ENCODE measurements at places on chromosomes 12 and 14.

DNA sequence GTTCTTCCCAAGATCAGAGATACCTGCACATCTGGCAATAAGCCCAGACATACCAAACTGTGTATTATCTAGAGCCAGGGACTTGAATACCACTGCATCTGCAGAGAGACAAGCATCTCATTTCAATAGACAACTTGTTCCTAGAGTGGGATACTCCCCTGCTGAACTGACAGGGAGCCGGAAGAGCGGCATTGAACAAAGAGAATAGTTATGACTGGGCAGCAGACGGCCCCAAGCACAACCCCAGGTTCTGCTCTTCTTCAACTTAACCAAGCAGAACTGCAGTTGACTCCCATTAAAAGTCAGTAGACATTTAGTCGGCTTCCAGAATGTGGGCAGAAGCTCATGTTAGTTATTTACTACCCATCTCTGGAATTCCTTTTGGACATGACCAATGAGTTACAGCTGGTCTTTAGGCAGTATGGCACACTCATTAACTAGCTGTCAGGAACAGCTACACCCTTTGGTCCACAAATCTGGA lies 112.9 kb downstream of the HMGA2 start:
- no peak for DNase-seq

- DNase-seq = no peak
These were observed 64.1 kb upstream of the HIF1A start for GRCh38 chr14:61631045-61631687.

DNA sequence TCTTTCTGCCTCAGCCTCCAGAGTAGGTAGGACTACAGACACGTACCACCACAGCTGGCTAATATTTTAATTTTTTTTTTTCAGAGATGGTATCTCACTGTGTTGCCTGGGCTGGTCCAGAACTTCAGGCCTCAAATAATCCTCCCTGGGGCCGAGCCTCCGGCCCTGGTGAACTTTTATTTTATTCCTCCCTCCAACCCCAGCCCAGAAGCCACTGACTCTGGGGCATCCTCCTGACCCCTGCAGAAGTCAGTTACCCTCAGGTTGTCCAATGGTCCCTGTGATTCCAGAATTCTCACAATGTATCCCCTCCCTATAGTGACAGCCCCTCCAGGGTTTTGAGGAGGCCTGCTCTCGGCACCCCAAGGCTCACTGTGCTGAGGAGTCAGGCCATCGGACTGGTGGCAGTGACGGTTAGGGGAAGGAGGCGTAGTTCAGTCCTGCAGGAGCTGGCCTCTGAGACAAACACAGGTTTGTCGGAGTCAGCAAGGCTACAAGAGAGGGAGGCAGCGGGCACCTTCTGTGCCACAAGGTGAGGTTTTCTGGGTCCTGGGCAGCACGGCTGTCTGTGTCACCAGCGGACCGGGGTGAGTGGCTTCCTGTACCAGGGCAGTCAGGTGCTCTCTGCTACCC lies 19.4 kb upstream of the FIGNL2 start:
- no peak for DNase-seq

DNA sequence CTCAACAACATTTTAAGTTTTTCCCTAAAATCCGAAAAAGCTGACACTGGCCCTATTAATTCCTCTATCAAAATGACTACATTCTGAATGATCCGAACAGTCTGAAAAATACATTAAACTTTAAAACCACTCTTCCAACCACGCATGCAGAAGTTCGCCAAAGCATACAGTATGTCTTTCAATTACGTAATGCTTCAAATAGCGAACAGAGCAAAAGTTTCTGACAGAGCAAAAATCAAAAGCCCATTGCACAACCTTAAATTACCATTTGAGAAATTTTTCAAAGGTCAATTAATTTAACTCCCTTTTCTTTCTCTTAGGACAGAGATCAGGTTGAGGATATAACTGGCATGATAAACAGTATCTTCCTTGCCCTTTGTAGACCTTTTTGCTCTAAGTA lies 33.2 kb downstream of the LRIG3 start:
- DNase-seq = no peak

- no peak for DNase-seq
These were observed 16.0 kb downstream of the LRRK2 start for GRCh38 chr12:40240779-40241178.
